ENCODE measurements at places on chromosomes 4 and X. TPM values are rescaled to one million over a fixed set of nuclear protein-coding genes. Genes with fewer than 3 reads are reported as not detected.

- peak; percentile 92 for DNase-seq
These were observed 526.3 kb downstream of the SPRY1 start for GRCh38 chr4:123922847-123923246.

- DNase-seq: no peak
These were observed 102.0 kb upstream of the LEF1 start for GRCh38 chr4:108270466-108271450.

DNA sequence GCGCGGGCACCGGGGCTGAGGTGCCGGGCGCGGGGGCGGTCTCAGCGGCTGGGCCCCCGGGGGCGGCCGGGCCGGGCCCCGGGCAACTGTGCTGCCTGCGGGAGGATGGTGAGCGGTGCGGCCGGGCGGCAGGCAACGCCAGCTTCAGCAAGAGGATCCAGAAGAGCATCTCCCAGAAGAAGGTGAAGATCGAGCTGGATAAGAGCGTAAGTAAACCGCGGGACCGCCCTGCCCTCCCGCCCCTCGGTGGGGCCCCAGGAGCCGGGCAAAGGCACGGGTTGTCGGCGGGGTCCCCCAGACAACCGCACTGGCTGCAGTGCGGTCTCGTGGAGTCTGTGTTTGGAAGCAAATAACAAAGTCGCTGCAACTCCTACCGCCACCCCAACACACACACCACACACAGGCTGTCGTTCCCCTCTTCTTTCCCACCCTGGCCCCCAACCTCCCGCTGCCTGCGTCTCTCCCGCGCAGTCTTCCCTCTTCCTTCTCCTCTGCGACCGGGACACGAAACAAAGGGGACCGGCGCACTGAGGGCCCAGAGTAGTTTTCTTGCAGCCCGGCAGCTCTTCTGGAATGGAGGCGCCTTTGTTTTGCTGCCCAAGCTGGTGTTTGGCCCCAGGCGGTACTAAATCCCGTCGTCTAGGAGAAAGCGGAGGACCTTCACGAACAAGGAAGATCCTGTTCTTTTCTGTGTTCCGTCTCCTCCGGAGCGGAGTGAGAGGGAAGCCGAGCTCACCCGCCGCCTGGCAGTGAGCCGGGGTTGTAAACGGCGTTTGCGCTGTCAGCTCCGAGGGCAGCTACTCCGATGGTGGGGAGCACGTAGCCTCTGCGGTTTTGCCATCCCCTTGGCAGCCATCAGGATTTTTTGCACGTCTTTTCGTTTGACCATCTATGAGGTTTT, 788 bp downstream of the SAP30 start:
- no peak for DNase-seq

- DNase-seq: no peak
These were observed 35.7 kb upstream of the SLC2A9 start for GRCh38 chr4:10057023-10057395.

GRCh38 chr4:122700178-122700725, 32.3 kb upstream of the BBS12 start:
- DNase-seq: peak; percentile 69

DNA sequence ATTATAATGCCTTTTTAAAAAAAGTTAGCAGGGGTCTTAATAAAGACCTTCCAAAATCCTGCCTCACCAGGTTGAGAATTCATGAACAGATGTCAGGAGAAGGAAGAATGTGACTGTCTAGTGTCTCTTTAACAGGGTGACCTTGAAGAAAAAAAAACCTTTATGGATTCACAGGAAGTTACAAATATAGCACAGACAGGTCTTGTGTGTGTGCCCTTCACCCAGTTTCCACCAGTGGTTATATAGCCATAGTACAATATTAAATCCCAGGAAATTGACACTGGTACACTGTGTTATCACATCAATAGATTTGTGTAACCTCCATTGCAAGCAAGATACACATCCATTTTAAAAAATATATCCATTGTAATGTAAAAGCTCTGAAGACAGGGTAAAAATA, 43.7 kb downstream of the HADH start:
- DNase-seq: no peak

- peak; percentile 49 for DNase-seq
These were observed 111.4 kb downstream of the TSPAN5 start for GRCh38 chr4:98546910-98547594.

DNA sequence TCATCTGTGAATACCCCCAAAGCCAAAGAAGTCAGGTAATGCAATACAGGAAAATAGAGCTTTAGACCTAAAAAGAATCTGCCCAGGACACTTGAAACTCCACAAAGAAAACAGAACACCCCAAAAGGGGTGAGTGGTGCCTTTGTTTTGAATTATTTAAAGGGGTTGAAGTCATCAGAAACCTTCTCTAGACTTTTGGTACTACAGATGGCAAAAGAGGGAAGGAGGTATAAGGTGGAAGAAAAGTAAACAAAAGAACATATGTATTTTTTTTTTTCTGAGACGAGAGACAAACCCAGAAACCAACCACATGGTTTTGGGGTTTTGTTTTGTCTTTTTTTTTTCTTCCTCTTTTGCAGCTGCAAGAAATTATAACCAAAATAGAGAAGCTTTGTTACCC, 1477.8 kb downstream of the C4orf33 start:
- no peak for DNase-seq

GRCh38 chr4:108426493-108426892, 193.9 kb upstream of the RPL34 start:
- DNase-seq: no peak

GRCh38 chr4:153374442-153374841, 30.0 kb downstream of the MND1 start:
- no peak for DNase-seq

- peak; percentile 21 for DNase-seq
These were observed 222.3 kb upstream of the BOD1L1 start for GRCh38 chr4:13849778-13850177.

DNA sequence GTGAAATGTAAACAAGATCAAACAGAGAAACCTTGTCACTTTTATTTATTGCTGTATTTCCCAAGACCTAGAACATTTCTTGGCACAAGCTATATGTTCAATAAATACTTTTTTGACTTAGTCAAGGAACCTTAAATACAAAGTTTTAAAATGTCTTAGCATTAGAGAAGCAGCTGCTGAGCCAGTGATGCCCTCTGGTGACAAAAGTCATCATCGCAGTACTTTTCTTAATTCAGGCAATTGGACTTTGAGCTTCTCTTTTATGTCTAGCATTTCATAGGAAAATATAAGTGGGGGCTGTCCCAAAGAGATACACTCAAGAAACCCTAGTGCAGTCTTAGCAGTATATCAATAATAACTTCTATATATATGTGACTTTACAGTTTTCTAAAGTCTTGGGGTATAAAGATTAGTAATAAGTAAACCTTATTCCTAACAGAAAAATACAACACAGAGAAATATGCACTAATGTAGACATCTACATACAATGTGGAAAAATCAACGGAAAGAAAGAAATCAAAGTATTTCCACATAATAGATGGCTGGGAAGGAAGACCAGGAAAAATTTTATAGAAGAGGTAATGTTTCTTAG, 118.4 kb downstream of the DTHD1 start:
- no peak for DNase-seq

DNA sequence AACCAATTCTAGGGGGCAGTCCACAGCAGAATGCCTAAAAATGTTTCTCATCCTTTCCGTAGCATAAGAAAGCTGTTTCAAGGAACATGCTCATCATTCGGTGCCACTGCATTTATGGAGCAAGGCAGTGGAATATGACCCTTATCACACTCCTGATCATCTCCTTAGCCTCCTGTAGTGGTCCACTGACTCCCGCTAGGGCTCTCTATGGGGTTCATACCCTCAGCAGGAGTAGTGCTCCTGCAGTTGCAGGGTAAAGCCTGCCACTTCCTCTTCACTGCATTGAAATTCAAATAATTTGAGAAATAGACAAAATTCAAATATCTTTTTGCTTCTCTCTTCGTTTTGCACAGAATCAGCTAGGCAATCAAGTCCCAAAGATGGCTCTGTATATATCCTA, 107.0 kb downstream of the NDST3 start:
- no peak for DNase-seq

Gene SYP
- total RNA-seq: 0.13 TPM

All from dermis microvascular lymphatic vessel endothelial cell (primary cell).